ENCODE measurements at places on chromosomes 12 and 14. TPM values are rescaled to one million over a fixed set of nuclear protein-coding genes. Genes with fewer than 3 reads are reported as not detected.

- DNase-seq = no peak
These were observed 34.6 kb upstream of the TUBA1C start for GRCh38 chr12:49230176-49230804.

- peak; percentile 72 for DNase-seq
These were observed 196.9 kb upstream of the BTG1 start for GRCh38 chr12:92342574-92342973.

GRCh38 chr12:77352946-77353345, 287.6 kb upstream of the E2F7 start:
- no peak for DNase-seq

The WSCD2 gene
- 1.5 TPM for polyA plus RNA-seq

The TMEM52B gene
- polyA plus RNA-seq = 1.3 TPM

The SIRT4 gene
- 3.2 TPM for polyA plus RNA-seq

The SLC38A1 gene
- 52.9 TPM for polyA plus RNA-seq

The ZCRB1 gene
- polyA plus RNA-seq = 42.5 TPM

All from large intestine (tissue), 12 donors.